ENCODE measurements at places on chromosomes 1 and 21.

DNA sequence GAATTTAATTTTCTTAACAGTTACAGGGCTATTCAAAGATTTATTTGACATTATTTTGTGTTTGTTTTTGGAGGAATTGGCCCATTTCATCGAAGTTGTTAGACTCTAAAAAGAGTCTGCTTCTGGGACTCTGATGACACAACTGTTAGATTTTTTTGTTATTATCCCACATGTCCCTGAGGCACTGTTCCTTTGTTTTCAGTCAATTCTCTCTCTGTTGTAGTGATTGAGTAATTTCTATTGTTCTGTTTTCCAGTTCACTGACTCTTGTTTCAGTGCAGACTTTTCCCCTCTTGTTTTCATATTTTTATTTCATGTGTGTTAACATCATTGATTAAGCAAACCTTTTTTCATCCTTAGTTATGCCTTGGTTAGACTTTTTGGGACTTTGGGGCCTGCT lies 325.0 kb downstream of the ZNF326 start:
- DNase-seq, result no peak

GRCh38 chr1:225044258-225044657 lies 114.8 kb downstream of the DNAH14 start:
- no peak for DNase-seq

DNA sequence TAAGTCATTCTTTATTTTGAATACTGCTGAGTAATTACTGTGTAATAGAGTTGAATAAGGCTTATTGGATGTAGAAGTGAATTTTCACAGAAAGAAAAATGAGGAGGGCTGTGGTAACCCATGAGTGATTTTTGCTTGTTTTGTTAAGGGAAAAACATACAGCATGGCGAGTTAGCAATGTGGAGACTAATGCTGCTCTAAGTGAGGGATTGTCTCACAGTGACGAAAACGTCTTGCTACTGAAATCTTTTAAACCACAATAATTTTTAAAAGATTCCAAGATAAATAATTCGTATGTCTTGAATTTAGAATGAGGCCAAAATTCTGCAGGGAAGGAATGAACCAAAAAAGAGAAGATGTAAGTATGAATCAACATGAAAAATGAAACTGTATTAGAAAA lies 16.2 kb upstream of the PLA2G4A start:
- no peak for DNase-seq

GRCh38 chr1:165875171-165875570 lies 47.8 kb downstream of the UCK2 start:
- no peak for DNase-seq

All from CD14-positive monocyte (primary cell).